ENCODE measurements at places on chromosomes 3 and 15.
A peak's percentile ranks its signal among the peaks of the same experiment; 100 is the strongest.

DNA sequence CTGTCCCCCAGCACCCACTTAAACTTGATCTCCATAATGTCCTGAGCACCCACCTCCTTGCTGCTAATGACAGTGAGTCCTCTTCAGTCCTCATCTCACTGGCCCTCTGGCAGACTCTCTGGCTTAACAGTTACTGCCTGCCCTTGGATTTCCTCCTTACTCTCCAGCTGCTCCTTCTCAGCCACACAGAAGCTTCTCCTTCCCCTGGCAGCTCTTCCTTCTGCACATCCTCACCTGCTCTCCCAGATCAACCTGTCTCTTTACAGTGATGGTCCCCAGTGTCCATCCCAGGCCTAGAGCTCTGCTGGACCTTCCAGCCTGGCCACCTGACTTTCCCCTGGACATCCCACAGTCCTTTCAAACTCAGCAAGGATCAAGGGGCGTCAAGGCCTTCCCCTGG, 47.4 kb upstream of the SMAD3 start:
- DNase-seq = no peak

- DNase-seq = no peak
Measured at GRCh38 chr3:139564294-139564861, 24.8 kb upstream of the RBP1 start.

GRCh38 chr15:37823601-37824275, 110.7 kb upstream of the TMCO5A start:
- DNase-seq = no peak

DNA sequence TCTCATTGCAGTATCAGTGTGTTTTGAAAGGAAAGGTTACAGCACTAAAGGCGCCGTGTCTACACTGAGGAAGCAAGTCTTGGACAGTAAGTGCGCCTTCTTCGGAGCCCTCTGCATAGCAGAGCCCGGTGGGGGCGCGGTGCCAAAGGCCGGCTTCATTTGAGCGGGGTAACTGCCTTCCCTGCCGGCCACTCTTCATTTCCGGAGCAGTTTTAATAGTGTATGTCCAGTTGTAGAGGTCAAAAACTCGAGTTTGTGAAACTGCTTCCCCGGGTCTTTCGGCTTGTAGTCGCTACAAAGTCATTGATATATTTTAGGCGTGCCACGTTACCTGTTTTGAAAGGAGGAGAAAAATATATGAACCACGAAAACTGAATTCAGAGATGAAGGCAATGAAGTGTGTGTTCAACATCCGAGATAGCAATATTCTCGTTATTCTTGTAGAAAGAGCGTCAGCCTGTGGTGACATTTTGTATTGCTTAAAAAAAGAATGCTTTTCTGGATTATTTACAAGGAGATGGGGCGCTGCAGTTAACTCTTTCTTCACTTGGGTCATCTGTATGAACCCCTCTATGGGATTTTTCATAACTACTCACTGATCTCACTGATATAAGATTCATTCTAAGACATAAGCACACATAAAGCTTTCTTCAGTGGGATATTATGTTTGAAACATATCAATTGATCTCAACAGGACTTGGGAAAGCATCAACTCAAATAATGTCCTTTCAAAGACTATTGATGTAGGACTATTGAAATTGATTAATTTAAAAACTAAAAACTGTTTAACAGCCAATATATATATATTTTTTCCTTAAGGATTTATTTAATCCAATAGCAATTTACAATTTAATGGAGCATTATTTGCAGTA, 3.0 kb downstream of the ALCAM start:
- DNase-seq = peak; percentile 18

DNA sequence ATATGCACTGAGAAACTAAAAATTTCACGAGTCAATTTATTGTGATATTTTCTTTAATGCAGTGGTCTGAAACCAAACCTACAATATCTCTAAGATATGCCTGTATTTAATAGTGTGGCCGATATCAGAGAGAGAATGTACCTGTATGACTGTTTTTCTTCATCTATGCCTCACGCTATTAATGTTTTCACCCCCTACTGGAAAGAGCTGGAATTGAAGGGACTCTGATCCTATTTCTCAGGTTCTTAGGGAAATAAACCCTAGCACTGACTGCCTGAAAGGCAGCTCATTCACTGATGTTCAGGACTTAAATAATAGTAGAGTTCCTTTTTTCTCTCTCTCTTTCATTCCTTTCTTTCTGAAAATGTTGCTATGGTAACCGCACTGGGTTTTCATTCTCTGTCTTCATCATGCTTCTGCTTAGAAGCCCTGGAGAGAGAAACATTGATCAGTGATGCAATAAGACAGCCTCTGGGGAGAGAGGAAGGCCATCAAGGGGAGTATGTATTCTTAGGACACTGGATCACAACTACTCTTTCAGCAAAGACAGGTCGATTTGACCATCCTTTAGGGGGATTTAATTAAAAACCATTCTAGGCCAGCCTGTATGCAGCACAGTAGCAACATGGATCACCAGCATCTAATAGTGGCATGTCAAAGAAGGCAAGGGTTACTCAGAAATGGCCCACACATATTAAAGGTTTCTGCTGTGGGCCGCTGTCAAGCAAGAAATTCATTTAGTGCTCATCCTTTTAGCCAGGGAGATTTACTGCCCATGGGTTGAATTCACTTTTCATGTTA, 1135.7 kb downstream of the IGSF11 start:
- DNase-seq = no peak

DNA sequence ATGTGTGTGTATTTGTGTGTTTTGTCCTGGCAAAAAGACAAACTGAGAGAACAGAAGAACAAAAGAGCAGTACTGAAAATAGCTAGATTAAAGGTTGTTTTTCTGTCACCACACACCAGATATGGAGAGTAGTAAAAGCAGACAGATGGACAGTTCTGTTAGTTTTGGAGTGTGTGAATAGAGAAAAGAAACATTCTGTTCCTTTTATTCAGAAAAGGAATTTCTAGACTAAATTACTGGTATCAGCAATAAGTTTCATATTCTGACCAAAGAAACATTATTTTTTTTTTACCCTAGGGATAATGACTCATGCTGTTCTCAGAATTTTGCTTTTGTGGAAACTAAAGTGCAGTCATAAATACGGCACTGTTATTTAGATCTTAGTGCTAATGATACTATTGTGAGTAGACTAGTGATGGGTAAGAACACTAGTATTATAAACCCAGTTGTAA, 32.9 kb downstream of the PIK3CA start:
- DNase-seq = no peak

- no peak for DNase-seq
Measured at GRCh38 chr15:79529157-79529785, 97.1 kb downstream of the MINAR1 start.

GRCh38 chr3:194604837-194605236, 28.4 kb downstream of the TMEM44 start:
- no peak for DNase-seq

GRCh38 chr15:59555696-59556095, 55.9 kb upstream of the GCNT3 start:
- DNase-seq = no peak

DNA sequence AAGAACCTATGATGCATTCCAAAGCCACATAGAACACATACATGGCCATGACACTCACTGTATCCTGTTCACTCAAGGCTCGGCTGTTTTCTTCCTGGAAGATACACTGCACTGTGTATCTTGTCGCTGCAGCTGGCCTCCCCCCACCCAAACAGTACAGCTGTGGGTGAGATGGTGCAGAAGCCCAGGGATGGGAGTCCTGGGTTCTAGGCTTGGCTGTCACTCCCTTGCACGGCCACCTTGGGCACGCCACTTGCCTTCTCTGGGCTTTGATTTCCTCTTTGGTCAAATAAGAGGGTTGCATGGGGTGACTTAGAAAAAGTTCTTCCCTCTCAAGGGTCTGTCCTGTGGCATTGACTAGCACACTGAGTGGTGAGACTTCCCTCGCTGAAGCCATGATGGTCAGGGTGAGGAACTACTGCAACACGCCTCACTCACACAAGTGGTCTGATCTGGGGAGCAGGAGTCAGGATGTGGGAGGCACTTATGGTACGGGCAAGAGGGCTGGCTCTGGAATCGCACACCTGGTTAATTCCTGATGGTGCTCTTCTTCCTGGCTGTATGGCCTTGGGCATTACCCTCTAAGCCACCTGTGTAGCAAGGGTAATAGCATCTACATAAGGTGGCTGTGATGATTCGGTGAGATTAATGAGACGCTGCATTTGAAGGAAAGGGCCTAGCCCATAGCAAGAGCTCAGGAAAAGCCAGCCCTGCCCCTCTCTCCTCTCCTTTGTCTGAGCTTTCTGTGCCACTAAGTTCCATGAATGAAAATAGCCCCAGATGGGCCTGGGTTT, 44.0 kb downstream of the ANP32A start:
- DNase-seq = no peak

DNA sequence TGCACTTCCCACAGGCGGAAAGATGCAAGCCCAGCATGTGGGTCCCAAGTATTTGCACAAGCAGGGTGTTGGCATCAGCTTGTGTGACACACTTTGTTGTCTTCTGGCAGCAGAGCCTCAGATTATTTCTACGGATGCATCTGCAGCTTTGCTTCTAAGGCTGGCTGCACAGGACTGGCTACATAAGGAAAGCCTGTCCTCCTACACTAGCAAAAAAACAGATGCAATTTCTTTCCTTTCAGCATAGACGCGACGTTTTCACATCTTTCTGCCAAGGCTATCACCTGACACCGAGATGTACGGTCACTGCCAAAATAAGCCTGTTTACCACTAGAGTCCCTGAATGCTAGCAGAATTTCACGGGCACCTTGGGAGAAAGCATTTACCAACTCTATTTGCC, 13.5 kb downstream of the MRPS11 start:
- no peak for DNase-seq

DNA sequence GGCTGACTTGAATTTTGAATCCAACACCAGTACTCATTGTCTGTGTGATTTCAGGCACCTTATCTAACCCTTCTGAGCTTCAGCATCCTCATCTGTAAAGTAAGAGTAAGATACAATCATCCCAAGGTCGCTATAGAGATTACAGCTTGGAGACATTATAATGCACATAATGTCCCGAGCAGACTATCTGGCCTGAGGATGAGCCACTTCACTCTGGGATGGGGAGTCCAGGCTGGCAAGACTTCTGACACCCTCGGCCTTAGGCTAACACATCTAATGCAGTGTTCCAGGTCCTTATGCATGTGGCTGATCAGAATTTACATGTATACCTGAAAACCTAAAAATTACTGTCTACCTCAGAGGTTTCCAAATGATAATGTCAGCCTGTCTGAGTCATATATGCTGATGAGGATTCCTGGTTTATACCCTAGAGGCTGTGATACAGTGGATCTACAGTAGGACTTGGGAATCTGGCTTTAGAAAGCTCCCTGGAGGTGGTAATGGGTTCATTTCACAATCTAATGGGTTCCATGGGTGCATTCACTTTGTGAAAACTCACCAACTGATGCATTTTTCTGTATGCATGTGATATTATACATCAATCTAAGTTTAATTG, 229.0 kb upstream of the SLCO3A1 start:
- DNase-seq = no peak

GRCh38 chr3:61449327-61450040, 111.9 kb upstream of the PTPRG start:
- no peak for DNase-seq

DNA sequence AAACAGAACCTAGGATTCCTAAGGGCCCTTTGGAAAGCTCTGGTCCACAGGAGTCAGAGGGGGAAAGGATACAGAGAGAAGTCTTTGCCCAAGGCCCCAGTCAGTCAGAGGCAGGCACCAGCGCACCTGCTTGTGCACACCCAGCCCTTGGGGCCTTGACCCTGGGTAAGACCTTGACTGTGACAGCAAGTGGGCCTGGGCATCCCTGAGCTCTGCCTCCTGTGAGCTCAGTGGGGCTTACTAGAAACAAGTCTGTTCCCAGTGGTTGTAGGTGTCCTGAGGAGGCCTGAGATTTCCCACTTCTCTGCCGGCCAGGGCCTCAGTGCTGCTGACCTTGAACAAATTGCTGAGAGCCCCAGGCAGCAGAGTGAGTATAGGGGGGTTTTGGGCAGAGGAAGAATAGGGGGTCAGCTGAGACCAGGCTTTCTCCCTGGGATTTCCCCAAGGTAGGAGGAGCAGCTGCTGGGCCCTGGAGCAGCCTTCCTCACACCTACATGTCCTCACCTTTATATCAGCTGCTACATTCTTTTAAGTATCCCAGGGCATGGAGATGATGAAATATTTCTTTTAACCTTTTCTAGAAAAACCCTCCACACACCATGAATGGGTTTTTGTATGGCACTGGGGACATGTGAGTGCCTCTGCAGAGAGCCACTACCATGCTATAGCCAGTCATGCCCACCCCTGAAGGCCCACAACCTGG, 9.7 kb upstream of the DAG1 start:
- no peak for DNase-seq

All from effector CD4-positive, alpha-beta T cell (primary cell).